GM20000 (cell line): ENCODE measurements at places on chromosomes 7 and 10.

- DNase-seq: peak; percentile 44
Measured at GRCh38 chr10:92965314-92965713, 95.3 kb upstream of the CYP26C1 start.

GRCh38 chr7:155276800-155277375, 20.8 kb upstream of the INSIG1 start:
- DNase-seq: no peak

DNA sequence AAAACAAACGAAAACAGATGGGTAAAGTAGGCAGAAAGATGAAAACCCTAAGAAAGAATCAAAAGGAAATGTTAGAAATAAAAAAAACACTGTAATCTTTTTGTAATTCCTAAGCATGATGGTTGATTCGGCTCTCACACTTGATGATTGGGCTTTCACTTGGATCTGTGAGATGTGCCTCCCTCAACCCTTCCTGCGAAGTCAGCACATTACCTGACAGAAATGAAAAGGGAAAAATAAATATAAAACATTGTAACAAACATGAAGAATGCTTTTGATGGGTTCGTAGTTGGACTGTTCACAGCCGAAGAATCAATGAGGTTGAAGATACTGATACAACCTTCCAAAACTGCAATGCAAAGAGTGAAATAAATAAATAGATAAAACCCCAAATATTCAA, 99.8 kb downstream of the AKR1D1 start:
- DNase-seq: no peak

DNA sequence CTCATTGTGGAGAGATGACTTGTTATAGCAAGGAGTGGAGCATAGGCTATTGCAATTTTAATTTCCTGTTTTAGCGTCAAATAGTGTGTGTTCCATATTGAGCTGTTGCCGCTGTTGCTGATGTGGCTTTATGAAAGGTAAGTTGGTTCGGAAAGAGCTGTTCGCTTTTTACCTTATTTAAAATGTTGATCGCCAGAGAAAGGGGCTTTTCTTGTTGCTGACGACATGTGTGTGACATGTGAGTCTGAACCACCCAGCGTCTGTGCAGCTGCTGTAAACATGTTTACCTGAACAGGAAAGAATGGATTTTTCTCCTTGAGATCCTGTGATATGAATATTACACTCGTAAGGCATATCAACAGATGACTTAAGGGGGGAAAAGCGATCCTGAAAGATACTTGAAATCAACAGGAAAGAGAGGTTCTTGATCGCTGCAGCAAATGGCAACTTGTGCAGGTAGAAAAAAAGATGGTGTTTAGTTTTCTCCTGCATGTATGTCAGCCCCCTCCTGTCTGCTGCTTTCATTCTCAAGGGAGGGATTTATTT, 2.5 kb downstream of the ZEB1 start:
- no peak for DNase-seq

DNA sequence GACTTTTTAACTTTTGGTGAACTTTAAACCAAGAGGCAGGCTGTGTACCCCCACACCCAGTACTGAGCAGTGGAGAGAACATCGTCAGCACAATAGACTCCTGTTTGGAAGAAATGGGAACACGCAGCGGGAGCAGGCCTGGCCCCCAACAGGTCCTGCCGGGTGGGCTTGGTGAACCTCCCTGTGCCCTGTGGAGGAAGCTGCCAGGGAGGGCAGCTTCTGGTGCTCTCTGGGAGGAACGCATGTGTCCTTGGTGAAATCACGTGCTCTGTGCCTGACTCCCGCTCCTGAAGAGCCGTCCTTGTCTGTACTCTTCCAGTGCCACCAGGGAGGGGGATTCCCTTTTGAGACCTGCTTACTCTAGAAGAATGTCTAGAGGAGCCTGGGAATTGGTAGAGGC, 31.6 kb downstream of the CHAT start:
- no peak for DNase-seq

GRCh38 chr7:150514748-150515222, at the start of gene GIMAP7:
GIMAP7 (plus strand) TSS chr7:150514872; CDS start chr7:150519975, 5,103 bp downstream.
- DNase-seq: peak; percentile 42

DNA sequence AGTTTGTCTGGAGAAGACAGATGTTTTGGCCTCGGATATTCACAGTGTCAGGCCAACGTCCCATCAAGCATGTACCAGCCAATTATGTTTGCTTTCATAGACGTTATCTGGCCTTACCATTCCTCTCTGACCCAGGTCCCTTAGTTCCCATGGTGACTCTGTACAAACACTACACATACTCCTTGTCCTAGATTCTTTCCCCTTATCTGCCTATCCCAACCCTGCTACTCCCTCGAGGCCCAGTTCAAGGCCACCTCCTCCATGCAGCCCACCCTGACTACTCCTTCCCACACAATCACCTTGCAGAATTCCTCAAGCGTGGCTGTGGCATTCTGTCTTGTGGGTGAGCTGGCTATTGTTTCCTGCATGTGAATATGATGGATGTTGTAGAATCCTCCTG, 155.2 kb downstream of the PRKAG2 start:
- no peak for DNase-seq

GRCh38 chr7:70040970-70041766, 442.9 kb downstream of the AUTS2 start:
- DNase-seq: no peak

DNA sequence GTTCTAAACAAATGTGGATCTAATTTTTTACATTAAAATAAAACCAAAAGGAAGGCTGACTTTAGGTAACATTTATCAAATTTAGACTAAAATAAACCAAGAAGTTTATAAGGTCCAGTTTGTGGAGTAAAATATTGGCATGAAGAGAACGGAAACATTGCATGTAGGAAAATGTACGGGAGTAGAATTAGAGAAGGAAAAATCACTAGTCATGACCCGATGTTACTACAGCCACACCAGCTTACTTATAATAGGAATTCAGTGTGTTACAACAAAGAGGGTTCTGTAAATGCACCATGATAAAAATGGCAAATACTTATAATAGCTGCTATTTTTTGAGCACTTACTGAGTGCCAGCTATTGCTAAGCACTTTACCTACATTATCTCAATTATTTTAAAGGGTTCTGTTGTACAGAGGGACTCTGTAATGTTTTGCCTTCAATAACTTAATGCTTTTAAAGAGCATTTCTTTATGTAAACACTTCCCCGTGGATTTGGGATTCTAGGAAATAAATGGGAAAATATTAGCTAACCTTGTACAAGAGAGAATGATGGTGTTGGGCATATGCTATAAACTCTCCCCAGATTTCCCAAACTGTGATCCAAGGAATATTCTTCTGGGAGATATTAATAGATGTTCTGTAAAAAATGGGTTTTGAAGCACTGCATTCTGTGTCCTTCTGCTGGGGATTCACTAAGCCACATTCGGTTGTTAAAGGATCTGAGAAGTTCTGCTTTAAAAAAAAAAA, 296.7 kb downstream of the BBS9 start:
- DNase-seq: no peak

DNA sequence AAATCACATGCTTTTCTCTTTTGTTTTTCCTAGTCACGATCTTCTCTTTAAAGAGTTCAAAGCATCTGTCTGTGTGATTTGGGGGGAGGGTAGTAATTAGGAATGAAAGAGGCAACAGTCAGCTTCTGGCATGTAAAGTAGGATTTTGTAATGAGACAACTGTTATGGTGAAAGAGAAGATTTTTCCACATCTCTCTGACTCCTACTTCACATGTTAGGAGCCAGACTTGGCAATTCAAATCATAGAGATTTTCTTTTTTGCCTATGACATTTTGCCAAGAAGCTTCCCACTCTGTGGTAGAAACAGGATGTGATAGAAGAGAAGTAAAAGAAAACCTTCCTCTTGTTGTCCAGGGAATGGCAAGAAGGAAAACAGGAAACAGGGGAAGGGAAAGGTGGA, 38.3 kb upstream of the KLHL7 start:
- no peak for DNase-seq

DNA sequence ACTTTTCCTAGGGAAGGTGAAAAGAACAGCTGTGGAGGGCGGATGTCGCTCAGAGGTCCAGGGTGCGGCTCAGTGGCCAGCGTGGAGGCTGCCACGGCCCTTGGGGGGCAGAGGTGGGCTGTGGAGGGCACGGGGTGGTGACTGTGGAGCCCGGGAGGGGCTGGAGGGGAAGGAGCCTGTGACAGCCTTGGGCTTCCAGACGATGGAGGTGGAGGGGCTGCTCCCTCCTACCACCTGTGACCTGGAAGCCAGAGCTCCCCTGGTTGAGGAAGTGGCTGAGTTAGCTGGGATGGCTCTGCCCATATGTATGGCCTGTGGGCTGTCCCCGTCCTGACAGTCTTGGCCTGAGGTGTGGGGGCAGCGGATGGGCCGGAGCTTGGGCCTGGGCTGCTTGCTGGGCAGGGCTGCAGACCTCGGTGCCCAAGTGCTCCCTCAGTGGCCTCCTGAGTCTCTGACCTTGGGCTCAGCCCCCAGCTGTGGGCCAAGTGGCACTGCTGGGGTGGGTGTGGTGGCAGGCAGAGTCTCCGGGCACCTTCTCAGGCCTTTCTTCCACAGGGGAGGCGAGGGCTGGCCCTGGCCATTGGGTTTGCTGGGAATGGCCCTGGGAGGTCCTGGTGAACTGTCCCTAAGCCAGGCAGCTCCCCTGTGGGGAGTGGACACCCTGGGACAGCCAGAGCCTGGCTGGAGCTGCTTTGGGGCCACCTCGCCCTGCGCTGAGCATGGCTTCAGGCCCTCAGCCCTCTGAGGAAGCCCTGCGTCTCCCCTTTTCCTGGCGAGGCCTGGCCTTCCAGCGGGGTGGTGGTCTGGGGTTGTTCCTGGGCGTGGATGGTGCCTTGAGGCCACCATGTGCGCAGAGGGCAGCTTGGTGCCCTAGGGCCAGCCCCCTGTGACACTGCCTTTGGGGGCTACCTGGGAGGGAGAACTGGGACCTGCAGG, 3.9 kb downstream of the BRI3 start:
- DNase-seq: no peak

GRCh38 chr7:43196379-43196778, 83.9 kb downstream of the HECW1 start:
- DNase-seq: no peak
